CD4-positive, alpha-beta T cell treated with Interleukin-17A for 1 hour (primary cell): ENCODE measurements at places on chromosomes 12 and 14.

DNA sequence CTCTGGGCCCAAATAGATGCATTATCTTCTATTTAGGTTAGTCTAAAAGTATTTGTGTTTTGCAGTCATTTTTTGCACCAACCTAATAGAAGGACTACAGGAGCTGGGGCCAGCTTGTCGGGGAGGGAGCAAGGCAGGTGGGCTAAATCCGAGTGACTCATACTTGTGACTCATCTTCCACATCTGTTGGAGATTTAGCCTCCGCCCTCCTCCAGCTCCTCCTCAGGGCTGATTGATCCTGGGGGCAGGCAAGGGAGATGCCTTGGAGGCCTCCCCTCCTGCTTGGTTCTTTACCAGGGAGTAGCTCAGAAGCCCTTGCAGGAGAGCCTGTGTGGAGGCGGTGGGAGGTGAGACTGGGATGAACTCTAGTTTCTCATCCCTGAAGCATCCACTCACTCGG is 27.9 kb downstream of the RHOF start:
- DNase-seq: no peak

GRCh38 chr12:123363390-123363739 is 1.3 kb downstream of the SBNO1 start:
- no peak for DNase-seq

DNA sequence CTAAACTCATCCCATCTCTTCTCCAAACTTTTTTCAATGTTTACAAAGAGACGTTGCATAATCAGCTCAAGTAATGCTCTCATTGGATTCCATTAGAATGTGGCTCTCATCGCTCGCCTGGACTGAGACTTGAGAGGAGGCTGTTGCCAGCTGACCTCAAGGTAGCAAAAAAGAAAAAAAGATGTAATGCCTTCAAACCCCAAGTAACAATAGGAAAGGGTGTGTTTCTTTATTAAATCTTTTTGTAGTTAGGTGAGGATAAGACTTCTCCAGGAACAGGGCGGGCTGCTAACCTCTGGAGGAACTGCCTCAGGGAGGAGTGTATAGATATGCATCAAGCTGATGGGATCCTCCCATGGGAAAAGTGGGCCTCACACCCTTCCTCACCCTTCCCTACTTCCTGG is 956 bp upstream of the PTHLH start:
- DNase-seq: no peak

DNA sequence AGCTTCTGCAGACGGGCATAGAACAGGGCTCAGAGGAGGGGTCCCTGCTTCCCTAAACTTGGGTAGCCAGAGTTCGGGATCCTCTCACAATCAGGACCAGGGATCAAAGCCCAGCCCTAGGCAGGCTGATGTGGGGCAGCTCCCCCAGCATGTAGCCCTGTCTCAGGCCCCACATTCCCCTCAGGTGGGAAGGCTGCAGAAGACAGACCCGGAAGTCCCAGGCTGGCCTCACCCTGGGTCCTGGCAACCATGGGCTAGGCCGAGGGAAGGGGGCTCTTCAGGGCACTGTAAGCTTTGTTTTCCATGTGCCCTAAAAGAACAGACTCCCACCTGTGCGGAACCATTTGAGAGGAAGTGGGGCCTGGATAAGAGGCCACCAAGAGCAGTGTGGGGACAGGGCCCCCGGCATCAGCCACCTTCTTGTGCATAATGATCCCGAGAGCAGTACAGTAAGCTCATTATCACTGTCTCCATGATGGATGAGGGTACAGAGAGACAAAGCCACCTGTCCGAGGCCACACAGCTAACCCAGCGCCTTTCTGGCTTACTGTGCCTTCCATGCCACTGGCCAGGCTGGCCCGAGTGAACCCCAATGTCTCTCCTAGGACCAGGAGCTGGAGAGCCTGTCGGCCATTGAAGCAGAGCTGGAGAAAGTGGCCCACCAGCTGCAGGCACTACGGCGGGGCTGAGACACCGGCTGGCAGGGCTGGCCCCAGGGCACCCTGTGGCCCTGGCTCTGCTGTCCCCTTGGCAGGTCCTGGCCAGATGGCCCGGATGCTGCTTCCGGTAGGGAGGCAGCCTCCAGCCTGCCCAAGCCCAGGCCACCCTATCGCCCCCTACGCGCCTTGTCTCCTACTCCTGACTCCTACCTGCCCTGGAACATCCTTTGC is 11.5 kb downstream of the CHGA start:
- DNase-seq: no peak

DNA sequence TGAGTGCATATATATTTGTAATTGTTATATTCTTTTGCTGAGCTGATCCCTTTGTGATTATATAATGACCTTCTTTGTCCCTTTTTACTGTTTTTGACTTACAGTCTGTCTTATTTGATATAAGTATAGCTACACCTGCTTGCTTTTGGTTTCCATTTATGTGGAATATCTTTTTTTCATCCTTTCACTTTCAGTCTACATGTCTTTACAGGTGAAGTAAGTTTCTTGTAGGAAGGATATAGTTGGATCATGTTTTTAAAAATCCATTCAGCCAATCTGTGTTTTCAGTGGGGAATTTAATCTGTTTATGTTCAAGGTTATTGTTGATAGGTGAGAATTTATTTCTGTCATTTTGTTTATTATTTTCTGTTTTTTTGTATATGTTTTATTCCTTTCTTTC is 12.1 kb downstream of the GZMH start:
- no peak for DNase-seq

DNA sequence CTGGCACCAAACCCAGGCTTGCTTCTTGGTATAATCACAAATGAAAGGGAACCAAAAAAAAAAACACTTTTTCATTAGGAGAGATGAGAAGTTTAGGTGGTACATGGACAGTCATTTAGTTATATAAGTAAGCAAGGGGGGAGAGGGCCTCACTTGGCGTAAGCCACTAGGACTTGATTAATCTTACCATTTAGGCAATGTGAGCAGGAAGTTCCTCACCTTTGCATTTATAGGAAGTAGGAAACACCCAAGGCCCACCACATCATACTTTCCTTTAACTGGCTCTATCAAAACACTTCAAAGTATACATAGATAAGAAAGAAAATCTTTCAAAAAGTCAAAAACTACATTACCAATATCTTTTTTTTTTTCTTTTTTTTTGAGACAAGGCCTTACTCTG is 6.7 kb upstream of the RPS6KA5 start:
- peak; percentile 66 for DNase-seq

GRCh38 chr12:132327336-132328171 is 1.8 kb downstream of the GALNT9 start:
- no peak for DNase-seq

- no peak for DNase-seq
Observed at GRCh38 chr12:67208281-67209067, 60.7 kb upstream of the CAND1 start.

GRCh38 chr14:73472185-73473114 is 14.1 kb upstream of the NUMB start:
- DNase-seq: peak; percentile 77

DNA sequence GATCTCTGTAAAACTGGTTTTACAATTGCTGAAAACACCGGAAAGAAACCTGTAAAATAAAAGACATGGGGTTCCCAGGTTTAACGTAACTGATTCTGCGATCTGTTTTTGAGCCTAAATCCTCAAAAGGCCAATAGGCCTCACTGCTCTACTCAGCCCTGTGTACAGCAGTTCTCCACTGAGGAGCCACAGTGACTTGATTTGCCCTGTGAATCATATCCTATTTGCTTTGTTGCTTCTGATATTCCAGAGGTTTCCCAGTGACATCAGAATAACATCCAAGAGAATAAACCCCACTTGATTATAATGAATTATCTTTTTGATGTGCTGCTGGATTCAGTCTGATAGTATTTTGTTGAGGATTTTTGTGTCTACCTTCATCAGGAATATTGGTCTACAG is 27.5 kb downstream of the MDM1 start:
- no peak for DNase-seq

DNA sequence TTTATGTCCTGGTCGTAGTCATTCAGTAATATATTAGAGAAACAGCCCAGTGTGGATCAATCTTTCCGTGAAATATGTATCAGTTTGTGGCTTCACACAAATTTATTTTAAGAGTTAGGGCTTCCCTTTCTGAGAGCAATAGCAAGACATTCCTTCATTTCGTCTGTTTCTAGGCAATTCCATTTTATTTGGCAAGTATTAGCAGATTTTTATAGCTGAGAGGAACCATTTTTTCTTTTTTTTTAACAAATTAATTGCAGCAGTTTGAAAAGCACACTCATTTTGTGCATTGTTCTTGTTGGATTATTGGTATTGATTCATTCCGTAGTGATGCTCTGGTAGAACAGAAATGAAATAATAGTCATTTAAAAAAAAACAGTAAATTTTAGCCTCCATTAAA is 132.9 kb downstream of the SRGAP1 start:
- no peak for DNase-seq

DNA sequence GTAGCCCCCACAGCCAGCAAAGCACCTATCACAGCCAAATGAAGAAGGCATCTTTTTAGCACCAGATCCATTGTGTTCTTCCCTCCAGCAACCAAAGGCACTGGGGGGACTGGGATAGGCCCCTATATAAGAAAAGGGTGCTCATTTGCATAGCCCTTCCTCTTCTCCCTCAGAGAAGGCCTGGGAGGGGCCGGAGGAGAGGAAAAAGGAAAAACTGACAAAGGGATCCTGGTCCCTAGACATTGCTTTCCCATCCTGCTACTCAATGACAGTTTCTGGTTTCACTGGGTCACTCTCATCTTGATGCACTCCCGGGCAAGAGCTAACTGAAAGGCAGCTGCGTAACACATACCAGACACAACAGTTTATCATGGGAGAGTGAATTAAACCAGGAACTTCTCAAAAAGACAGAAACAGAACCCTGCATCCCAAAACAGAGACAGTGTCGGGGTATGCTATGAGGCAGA is at the start of gene PMEL:
Gene PMEL (minus strand): TSS at position 102 of the 467 bp plus-strand sequence. CDS start 31 bp downstream, at position 71.
- DNase-seq: no peak

- DNase-seq: no peak
Observed at GRCh38 chr14:73211251-73212040, 25.9 kb upstream of the PAPLN start.

GRCh38 chr14:67703997-67704396 is 2.3 kb downstream of the RDH12 start:
- DNase-seq: no peak

GRCh38 chr14:99475179-99475578 is 5.5 kb downstream of the SETD3 start:
- DNase-seq: no peak

GRCh38 chr12:43978556-43978955 is 142.7 kb downstream of the TMEM117 start:
- no peak for DNase-seq

DNA sequence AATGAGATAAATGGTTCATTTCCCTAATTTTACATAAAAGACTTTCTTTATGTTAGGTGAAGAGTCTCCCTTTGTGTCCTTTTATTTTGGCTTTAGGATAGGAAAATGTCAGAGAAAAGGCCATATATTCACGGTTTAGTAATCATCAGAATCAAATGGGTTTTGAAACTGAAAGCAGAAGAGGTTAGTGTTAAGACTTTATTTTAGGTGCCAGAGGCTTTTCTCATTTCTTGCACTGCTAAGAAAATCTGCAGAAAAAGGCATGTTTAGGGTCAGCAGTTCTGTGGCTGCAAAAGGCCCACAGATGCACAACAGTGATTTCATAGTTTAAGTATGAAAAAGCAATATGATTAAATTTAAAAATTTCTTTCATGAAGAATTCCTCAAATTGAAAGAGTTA is 80.4 kb upstream of the SINHCAF start:
- DNase-seq: no peak

DNA sequence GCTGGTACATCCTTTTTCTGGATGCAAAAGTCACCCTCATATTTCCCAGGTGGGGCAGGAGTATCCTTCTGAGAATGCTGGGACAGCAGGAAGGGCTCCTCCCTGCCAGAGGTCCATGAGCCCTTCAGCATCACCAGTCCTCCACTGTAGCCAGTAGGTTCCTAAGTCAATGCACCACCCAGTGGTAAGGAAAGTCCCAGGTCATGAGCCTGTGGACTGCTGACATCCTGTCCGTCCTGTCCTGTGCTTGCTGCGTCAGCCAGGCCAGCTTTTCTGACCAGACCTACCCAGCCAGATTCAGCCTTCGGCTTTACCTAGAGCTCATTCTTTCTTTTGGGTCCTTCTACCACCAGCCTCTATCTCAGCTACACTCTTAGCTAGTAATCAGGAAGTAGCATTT is 23.0 kb upstream of the ACTN1 start:
- DNase-seq: peak; percentile 18

DNA sequence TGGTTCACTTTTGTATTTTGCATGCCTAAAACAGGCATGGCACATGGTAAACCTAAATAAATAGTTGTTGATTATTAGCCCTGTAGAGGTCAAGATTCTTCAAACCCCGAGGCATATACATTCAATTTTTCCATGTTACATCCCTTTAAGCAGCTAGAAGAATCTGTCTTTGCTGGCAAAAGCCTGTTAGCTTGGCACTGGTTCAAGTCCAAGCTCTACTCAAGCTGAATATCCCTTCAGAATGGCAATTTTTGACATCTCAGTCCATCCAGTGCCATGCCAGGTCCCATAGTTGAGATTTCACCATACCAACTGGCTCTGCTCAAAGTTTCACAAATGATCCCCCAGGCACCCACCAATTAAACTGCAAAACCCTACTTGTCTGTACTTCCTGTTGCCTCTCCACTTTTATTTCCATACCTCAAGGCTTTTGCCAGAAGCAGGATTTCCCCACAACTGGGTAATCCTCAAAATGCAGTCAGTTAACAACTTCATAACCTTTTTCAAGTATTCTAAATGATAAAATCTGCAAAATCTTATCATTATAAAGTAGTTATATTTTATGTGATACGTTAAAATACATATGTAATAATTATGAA is 9.0 kb upstream of the DCN start:
- DNase-seq: no peak

- no peak for DNase-seq
Observed at GRCh38 chr14:75401361-75401760, 26.5 kb upstream of the JDP2 start.

DNA sequence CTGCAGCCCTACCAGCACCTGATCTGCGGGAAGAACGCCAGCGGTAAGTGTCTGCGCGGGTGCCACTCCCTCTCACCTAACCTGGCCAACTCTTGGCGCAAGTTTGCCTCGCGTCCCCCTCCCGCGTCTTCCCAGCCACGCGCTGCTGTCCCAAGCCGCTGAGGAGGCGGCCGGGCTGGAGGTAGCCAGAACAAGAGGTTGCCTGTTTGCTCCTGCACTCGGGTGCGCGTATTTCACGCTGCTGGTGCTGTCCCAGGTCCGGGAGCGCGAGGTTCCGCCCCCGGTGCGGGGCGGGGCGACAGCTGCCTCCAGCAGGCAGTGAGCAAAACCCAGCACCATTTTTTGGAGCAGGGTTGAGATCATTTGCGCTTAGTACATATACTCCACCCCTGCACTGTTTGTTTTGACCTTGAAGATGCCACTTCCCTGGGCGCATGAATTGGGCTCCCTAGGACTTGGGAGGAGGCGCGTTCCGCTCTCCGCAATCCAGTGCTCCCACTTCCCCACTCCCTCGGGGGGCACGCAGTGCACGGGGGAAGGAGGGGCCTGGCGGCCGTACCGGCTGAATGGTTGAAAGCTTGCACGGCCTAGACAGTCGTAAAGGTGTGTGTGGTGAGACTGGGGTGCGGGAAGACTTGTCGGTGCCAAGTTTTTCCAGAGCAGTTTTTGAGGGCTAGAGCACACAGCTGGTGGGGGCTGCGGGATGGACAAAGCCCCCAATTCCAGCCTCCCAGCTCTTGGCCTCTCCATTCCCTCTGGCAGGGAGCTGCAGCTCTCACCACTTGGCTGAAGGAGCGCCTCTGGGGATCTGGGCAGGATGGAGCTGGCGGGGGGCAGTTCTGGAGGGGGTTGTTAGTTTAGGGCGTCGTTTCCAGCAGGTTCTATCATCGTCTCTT is 226.9 kb upstream of the CRY1 start:
- DNase-seq: peak; percentile 73

GRCh38 chr12:4044736-4045730 is 171.8 kb upstream of the PARP11 start:
- DNase-seq: no peak

- no peak for DNase-seq
Observed at GRCh38 chr14:22822016-22822570, 6.9 kb upstream of the SLC7A7 start.
